Calu3 (cell line): ENCODE measurements at places on chromosomes 2 and 18. TPM values are rescaled to one million over a fixed set of nuclear protein-coding genes. Genes with fewer than 3 reads are reported as not detected.

DNA sequence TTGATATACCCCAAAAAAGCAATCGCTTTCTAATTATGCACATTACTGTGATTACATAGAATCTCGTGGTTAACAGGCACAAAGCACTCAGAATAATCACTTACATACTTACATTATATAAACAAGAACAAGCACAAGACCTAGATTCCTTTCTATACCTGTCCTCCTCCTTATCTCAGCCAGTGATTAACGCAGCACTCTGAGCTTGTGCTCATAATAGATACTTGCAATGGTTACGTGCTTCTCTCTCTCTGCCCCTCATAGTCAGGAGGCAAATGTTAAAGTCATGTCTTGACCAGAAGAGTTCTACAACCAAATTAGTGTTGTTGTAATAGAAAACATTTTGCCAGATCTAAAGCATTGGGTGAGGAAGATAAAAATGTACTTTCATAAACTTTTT lies 342.2 kb upstream of the PKDCC start:
- no peak overlapping the region for H3K4me3 ChIP-seq
- no peak for DNase-seq
- H3K27me3 ChIP-seq, result peaks cover 13% of the 10 kb centered on the region
- H3K4me1 ChIP-seq, result peaks cover 13% of the 10 kb centered on the region

HOXD4 gene
- total RNA-seq, result not detected in 2 replicates

GRCh38 chr2:54183972-54184371 lies 68.6 kb downstream of the ACYP2 start:
- no peaks in the 10 kb centered on the region for H3K4me1 ChIP-seq
- DNase-seq, result no peak
- no peak overlapping the region for H3K27ac ChIP-seq
- H3K27me3 ChIP-seq, result no peaks in the 10 kb centered on the region
- H3K4me3 ChIP-seq, result no peak overlapping the region

- H3K4me3 ChIP-seq, result no peak overlapping the region
- no peaks in the 10 kb centered on the region for H3K36me3 ChIP-seq
- DNase-seq, result no peak
- no peak overlapping the region for H3K27ac ChIP-seq
- H3K4me1 ChIP-seq, result peaks cover 15% of the 10 kb centered on the region
These were observed 30.0 kb downstream of the IL1R2 start for GRCh38 chr2:102021779-102022178.
